ENCODE measurements at places on chromosomes 1 and 21. TPM values are rescaled to one million over a fixed set of nuclear protein-coding genes. Genes with fewer than 3 reads are reported as not detected.

GRCh38 chr1:56915960-56916359, 49.9 kb downstream of the C8B start:
- no peak overlapping the region for H3K4me3 ChIP-seq
- H3K27ac ChIP-seq, result no peak overlapping the region
- H3K27me3 ChIP-seq, result peaks cover 4% of the 10 kb centered on the region
- DNase-seq, result no peak

- DNase-seq, result no peak
- H3K4me3 ChIP-seq, result peak overlapping the region; percentile 95
- peak overlapping the region; percentile 97 for H3K27ac ChIP-seq
- peaks cover 27% of the 10 kb centered on the region for H3K4me1 ChIP-seq
These were observed 723 bp downstream of the CZIB start for GRCh38 chr1:53219711-53220110.

DNA sequence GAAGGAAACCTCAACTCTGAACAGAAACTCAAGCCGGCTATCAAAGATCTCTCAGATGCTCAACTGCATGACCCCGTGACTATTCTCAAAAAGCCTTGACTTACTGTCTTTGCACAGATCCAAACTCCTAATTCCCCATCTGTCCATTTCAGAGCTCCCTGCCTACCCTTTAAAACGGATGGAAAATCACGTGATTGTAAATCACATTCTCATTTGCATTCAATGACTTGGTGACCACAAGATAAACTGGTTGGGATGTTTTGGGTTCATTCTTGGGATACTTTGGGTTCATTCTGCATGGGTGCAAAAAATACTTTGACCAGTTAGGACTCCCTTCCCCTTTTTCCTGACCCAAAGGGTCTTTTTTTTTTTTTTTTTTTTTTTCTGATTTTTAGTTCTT, 41.3 kb upstream of the RUNX1 start:
- peaks cover 49% of the 10 kb centered on the region for H3K4me1 ChIP-seq
- peaks cover 23% of the 10 kb centered on the region for H3K36me3 ChIP-seq
- DNase-seq, result no peak
- no peak overlapping the region for H3K27ac ChIP-seq
- no peak overlapping the region for H3K4me3 ChIP-seq

DNA sequence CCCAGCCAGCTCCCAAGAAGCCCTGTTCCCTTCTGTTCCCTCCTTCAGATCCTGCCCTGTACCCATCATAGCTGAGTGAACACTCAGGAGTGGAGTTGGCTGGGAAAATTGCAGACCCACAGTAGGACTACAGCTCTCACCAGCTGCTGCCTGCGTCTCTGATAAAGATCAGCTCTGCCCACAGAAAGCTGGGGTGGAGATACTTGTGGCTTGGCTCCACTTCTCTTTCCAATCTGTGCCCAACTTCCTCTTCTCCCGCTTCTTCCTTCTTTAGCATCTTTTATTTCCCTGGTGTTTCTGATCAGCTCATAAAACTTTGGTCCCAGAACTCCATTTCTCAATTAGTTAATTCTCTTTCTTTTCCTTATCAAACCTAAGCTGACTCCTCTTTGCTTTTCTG, 5.5 kb upstream of the CD1A start:
- no peaks in the 10 kb centered on the region for H3K4me1 ChIP-seq
- peaks cover 1% of the 10 kb centered on the region for H3K27me3 ChIP-seq
- no peak overlapping the region for H3K27ac ChIP-seq
- no peak overlapping the region for H3K4me3 ChIP-seq
- no peak for DNase-seq

Gene SLC25A34
- 0.27 TPM for total RNA-seq

Gene MRPL37
- total RNA-seq, result 142 TPM

DNA sequence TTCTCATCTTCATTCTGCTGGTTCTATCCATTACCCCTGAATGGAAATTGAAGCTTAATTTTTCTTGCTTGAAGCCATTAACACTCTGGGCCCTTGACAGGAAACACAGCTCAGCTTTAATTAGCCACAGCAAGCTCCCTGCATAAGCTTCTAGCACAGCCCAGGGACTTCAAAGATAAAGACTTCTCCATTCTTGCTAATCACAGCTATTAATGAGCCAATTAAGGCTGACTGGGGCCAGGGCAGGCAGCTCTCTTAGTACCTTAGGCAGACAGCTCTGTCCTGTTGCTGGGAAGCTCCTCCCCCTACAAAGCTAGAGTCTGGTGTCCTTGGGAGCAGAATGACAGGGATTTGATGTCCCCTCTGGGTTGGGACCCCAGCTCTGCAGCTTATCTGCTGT, 27.9 kb upstream of the TRABD2B start:
- H3K4me3 ChIP-seq, result no peak overlapping the region
- no peaks in the 10 kb centered on the region for H3K4me1 ChIP-seq
- no peaks in the 10 kb centered on the region for H3K36me3 ChIP-seq
- no peak for DNase-seq

GRCh38 chr1:12554521-12555305, 63.3 kb downstream of the DHRS3 start:
- H3K27me3 ChIP-seq, result peaks cover 12% of the 10 kb centered on the region
- DNase-seq, result no peak
- no peak overlapping the region for H3K27ac ChIP-seq
- no peak overlapping the region for H3K4me3 ChIP-seq
- H3K36me3 ChIP-seq, result no peaks in the 10 kb centered on the region

- H3K36me3 ChIP-seq, result no peaks in the 10 kb centered on the region
- no peak overlapping the region for H3K27ac ChIP-seq
- no peaks in the 10 kb centered on the region for H3K4me1 ChIP-seq
- no peak for DNase-seq
These were observed 32.4 kb downstream of the STYXL2 start for GRCh38 chr1:167126317-167126716.

GRCh38 chr1:19643602-19644394, at the start of gene NBL1:
NBL1 (plus strand) TSS chr1:19644311; CDS start chr1:19655031, 10,720 bp downstream.
- peak within 1 kb of the TSS; percentile 94 for H3K27ac ChIP-seq
- H3K36me3 ChIP-seq, result no peaks in the 10 kb centered on the region
- H3K4me1 ChIP-seq, result peaks cover 51% of the 10 kb centered on the region
- H3K27me3 ChIP-seq, result peaks cover 1% of the 10 kb centered on the region
- DNase-seq, result peak; percentile 36

Gene HUNK
- total RNA-seq, result not detected

GRCh38 chr1:219159946-219160645, 13.6 kb upstream of the LYPLAL1 start:
- H3K4me1 ChIP-seq, result no peaks in the 10 kb centered on the region
- no peaks in the 10 kb centered on the region for H3K36me3 ChIP-seq
- no peak overlapping the region for H3K4me3 ChIP-seq

- no peak within 1 kb of the TSS for H3K27ac ChIP-seq
- no peaks in the 10 kb centered on the region for H3K36me3 ChIP-seq
- H3K4me1 ChIP-seq, result peaks cover 13% of the 10 kb centered on the region
- no peak within 1 kb of the TSS for H3K4me3 ChIP-seq
These were observed at the start of gene ANKRD65 for GRCh38 chr1:1421147-1421906. ANKRD65 (minus strand) TSS chr1:1421276; CDS start chr1:1421005, 271 bp downstream.

DNA sequence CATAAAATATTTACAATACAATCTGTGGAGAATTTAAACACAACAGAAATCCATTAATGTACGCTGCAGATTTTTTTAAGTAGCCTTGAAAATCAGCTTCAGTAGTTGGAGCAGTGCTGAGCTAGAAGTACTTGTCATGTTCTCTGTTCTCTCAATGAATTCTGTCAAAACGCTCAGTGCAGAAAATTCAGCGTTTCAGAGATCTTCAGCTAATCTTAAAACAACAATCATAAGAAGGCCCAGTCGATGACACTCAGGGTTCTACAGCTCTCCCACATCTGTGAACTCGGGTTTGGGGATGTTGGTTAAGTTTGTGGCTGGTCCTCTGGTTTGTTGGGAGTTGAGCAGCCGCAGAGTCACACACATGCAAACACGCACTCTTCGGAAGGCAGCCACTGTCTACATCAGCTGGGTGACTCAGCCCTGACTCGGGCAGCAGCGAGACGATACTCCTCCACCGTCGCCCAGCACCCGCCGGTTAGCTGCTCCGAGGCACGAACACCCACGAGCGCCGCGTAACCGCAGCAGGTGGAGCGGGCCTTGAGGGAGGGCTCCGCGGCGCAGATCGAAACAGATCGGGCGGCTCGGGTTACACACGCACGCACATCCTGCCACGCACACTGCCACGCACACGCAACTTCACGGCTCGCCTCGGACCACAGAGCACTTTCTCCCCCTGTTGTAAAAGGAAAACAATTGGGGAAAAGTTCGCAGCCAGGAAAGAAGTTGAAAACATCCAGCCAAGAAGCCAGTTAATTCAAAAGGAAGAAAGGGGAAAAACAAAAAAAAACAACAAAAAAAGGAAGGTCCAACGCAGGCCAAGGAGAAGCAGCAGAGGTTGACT, 161.2 kb downstream of the RUNX1 start:
- peak overlapping the region; percentile 99 for H3K27ac ChIP-seq
- peaks cover 57% of the 10 kb centered on the region for H3K36me3 ChIP-seq
- DNase-seq, result peak; percentile 97
- peak overlapping the region; percentile 93 for H3K4me3 ChIP-seq

Gene AIRE
- total RNA-seq, result not detected

DNA sequence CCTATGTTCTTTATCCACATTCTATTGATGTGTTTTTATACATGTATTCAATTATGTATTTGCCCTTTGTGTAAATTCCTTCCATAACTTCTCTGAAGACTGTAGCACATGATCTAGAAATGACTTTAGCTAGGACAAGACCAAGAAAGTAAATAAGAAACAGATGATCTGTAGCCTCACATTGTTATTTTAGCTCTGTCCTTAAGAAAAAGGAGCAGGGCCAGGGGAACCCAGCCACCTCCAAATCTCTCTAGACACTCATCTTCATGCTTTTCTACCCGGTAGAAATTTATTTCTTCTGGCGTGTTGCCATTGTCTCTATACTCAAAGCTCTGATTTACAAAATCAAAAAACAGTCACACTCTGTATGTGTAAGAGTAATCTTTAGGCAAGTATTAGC, 27.1 kb downstream of the CDC7 start:
- H3K4me3 ChIP-seq, result no peak overlapping the region
- no peak for DNase-seq
- H3K36me3 ChIP-seq, result no peaks in the 10 kb centered on the region

DNA sequence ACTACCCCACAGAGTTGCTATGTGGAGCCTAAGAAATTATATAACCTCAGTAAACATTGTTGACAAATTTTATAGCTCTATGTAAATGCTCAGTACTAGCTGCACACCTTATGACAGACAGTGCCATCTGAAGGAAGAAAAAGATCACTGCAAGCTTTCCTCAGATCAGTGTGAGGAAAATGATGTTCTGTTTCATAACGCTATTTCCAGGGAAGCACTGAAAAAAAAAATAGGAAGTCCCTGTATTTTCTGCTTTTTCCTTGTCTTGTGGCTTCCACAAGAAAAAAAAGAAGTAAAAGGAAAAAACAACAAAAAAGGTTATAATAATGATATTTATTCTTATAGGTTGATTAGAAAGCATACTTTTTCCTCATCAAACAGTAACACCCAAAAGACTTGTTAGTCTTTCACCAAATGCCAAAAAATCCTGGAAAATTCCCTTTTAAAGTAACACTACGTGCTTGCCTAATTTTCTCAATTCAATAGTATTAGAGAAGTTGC, 23.2 kb downstream of the LYST start:
- no peak overlapping the region for H3K27ac ChIP-seq
- DNase-seq, result peak; percentile 64
- peaks cover 2% of the 10 kb centered on the region for H3K27me3 ChIP-seq

Gene SERPINC1
- total RNA-seq, result not detected

Gene DENND2C
- total RNA-seq, result 2.0 TPM

Gene TRIM45
- 2.7 TPM for total RNA-seq

Gene FCER1G
- 0.60 TPM for total RNA-seq

- H3K27ac ChIP-seq, result no peak overlapping the region
- no peak for DNase-seq
- peaks cover 10% of the 10 kb centered on the region for H3K4me1 ChIP-seq
These were observed 77.7 kb upstream of the JUN start for GRCh38 chr1:58861506-58861905.

GRCh38 chr1:92409946-92410549, 76.7 kb downstream of the GFI1 start:
- no peak overlapping the region for H3K27ac ChIP-seq
- H3K27me3 ChIP-seq, result peaks cover 8% of the 10 kb centered on the region
- peaks cover 17% of the 10 kb centered on the region for H3K4me1 ChIP-seq
- no peaks in the 10 kb centered on the region for H3K36me3 ChIP-seq

- H3K36me3 ChIP-seq, result peaks cover 24% of the 10 kb centered on the region
- peak overlapping the region; percentile 81 for H3K27ac ChIP-seq
- peak; percentile 58 for DNase-seq
- peaks cover 65% of the 10 kb centered on the region for H3K4me1 ChIP-seq
These were observed 117.2 kb downstream of the CNIH3 start for GRCh38 chr1:224733027-224733911.

Gene DVL1
- total RNA-seq, result 78.9 TPM

Gene NLRP3
- total RNA-seq, result 4.3 TPM

- H3K27me3 ChIP-seq, result no peaks in the 10 kb centered on the region
- peaks cover 73% of the 10 kb centered on the region for H3K4me1 ChIP-seq
- no peak for DNase-seq
- H3K4me3 ChIP-seq, result peak overlapping the region; percentile 80
- H3K36me3 ChIP-seq, result no peaks in the 10 kb centered on the region
These were observed 35.2 kb downstream of the PEX14 start for GRCh38 chr1:10509809-10510509.

DNA sequence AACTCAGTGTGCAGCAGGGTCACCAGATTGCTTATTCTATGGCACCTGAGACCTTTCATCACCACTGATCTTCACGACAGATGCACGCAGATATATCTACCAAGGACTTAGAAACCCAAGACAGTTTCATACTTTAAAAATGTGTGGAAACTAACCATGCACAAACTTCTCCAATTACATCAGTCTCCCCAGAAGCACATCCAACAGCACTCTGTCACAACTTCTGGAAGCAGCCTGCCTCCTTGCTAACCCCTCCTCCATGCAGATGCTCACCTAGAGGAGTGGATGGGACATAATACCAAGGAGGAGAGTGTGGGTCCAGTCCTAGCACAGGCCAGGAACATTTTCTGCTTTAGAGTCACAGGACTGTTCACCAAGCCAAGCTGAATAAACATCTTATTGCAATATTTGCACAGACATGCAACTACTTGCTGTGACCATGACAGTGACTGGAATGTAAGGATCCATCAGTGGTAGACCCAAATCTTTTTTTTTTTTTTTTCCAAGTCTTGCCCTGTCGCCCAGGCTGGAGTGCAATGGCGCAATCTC, 69.4 kb downstream of the HIVEP3 start:
- H3K27me3 ChIP-seq, result no peaks in the 10 kb centered on the region
- peaks cover 6% of the 10 kb centered on the region for H3K36me3 ChIP-seq

GRCh38 chr1:204274446-204274845, 60.7 kb upstream of the GOLT1A start:
- no peak overlapping the region for H3K27ac ChIP-seq
- H3K4me3 ChIP-seq, result no peak overlapping the region
- H3K4me1 ChIP-seq, result peaks cover 6% of the 10 kb centered on the region
- H3K27me3 ChIP-seq, result peaks cover 34% of the 10 kb centered on the region
- no peaks in the 10 kb centered on the region for H3K36me3 ChIP-seq

Data from HFFc6 (cell line).